ENCODE measurements at places on chromosomes 16 and 17. TPM values are rescaled to one million over a fixed set of nuclear protein-coding genes. Genes with fewer than 3 reads are reported as not detected.

The PRSS33 gene
- total RNA-seq = not detected

The PSMC3IP gene
- 1.8 TPM for total RNA-seq

The LYRM9 gene
- 18.1 TPM for total RNA-seq

The CA5A gene
- not detected for total RNA-seq

The DPEP3 gene
- total RNA-seq = not detected

DNA sequence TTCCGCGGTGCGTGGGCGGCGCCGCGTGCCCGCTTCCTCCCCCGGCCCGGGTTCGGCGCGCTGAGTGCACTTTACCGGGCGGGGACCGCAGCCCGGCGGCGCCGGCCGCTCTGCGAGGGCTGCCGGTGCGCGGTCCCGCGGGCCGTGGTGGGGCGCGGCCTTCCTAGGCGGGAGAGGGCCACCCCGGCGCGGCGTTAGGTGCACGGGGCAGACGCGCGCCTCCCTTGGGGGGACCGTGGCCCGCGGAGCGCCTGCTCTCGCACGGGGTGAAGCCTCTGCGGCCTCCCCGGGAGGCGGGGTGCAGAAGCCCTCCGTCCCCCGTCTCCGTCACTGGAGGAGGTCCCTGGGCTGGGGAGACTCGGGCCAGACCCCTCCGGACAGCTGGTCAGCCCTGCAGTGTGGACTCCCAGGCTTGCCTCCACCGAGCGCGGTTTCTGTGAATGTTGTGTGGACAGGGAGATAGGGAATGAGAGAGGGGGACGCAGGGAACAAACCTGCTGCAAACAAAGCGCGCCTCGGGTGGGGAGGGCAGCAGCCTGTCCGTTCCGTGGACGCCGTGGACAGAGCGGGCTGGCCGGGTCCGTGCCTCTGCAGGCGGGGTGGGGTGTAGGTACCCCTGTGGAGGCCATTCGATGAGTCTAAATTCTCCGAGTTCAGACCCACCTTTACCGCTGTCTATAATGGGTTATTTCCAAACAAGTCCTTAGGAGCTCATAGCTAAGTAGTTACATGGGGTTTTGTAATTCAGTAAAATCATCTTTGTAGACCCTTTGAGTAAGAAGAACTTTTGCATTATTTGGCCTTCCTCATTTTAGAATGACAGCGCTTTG, 721 bp downstream of the TBCD start:
- peak; percentile 95 for DNase-seq

GRCh38 chr16:51524555-51525373, 373.7 kb upstream of the SALL1 start:
- DNase-seq = no peak

GRCh38 chr17:56309897-56310296, 156.6 kb downstream of the ANKFN1 start:
- DNase-seq = no peak

GRCh38 chr17:9292561-9292941, 271.2 kb downstream of the NTN1 start:
- DNase-seq = no peak

DNA sequence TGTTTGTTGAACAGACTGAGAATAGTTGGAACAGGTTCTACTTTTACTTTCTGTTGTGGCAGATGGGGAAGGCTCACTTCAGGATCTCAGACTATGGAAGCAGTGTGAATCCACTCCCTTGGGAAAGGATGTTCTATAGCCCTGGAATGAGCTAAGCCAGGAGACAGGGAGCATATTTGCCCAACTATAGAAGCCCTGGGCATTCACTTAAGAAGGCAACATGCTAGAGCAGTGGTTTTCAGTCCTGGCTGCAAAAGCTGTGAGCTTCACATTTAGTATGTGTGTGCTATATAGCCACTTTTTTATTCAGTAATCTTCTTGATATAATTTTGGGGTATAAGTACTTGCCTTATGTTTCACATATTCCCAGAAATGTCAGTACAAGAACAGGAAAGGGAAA, 1.2 kb upstream of the KRT32 start:
- no peak for DNase-seq

DNA sequence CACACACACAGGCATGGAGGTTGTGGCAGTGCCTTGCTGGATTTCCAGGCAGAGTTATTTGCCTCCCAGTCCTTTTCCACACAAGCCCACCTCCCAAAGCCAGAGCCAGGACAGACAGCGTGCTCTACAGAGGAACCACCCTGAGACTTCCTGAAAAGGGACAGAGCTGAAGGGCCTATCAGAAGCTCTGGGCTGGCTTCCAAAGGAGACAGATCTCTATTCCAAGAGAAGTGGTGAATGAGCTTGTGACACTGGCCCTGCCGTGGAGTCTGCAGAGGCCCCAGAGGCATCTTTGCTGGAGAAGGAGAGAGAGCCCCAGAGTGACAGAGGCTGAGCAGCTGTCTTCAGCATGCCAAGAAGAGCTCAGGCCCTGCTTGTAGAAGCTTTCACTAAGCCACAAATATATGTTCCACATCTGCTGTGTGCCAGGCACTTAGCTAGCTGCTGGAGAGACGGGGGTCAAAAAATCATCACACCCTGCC, 8.3 kb upstream of the LPCAT2 start:
- no peak for DNase-seq

- peak; percentile 79 for DNase-seq
These were observed 10.4 kb downstream of the SLC25A10 start for GRCh38 chr17:81722184-81723120.

GRCh38 chr16:73166947-73167550, 119.1 kb upstream of the ZFHX3 start:
- no peak for DNase-seq

GRCh38 chr16:48446534-48446920, 61.3 kb upstream of the SIAH1 start:
- peak; percentile 35 for DNase-seq

GRCh38 chr17:71600137-71600789, 520.6 kb upstream of the SOX9 start:
- DNase-seq = peak; percentile 8

All from osteoblast (primary cell).